ENCODE measurements at places on chromosomes 2 and 18. TPM values are rescaled to one million over a fixed set of nuclear protein-coding genes. Genes with fewer than 3 reads are reported as not detected.
A peak's percentile ranks its signal among the peaks of the same experiment; 100 is the strongest.

ERFE gene
- 1.2 TPM for total RNA-seq

NTSR2 gene
- not detected for total RNA-seq

ACMSD gene
- not detected for total RNA-seq

GPR75 gene
- total RNA-seq = 4.7 TPM

ZDBF2 gene
- total RNA-seq = 9.6 TPM

DNA sequence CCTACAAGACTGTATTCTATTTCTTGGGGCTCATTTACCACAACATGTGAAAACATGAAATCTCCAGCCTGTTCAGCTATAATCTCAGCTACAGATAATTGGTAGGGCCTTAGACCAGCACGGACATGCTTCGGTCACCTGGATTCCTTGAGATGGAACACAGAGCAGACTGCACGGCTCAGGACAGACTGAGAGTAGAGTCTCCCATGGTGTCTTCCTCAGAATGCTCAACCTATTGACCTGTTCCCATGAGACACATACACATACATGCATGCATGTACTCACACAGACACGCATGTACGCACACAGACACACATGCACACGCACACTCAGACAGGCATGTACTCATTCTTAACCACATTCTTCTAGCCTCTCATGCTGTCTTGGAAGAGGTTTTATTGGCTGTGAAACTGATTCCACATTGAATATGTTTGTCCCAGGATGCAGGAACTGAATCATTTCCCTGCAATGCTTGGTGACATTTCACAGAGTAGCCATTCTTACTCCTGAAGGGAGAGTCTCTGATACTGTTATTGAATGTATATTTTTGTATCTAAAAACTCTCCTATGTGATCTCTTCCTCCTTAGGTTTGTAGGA, 23.5 kb upstream of the BZW1 start:
- H3K27ac ChIP-seq = peak overlapping the region; percentile 99
- H3K4me3 ChIP-seq = no peak overlapping the region
- DNase-seq = peak; percentile 90
- no peaks in the 10 kb centered on the region for H3K27me3 ChIP-seq
- peaks cover 43% of the 10 kb centered on the region for H3K4me1 ChIP-seq

GRCh38 chr2:25251422-25252273, 83.3 kb upstream of the POMC start:
- H3K27ac ChIP-seq = peak overlapping the region; percentile 74
- peak; percentile 64 for DNase-seq
- H3K4me3 ChIP-seq = peak overlapping the region; percentile 34
- H3K36me3 ChIP-seq = peaks cover 2% of the 10 kb centered on the region

- H3K4me1 ChIP-seq = peaks cover 35% of the 10 kb centered on the region
- no peak overlapping the region for H3K4me3 ChIP-seq
- H3K36me3 ChIP-seq = no peaks in the 10 kb centered on the region
- H3K27me3 ChIP-seq = no peaks in the 10 kb centered on the region
- DNase-seq = peak; percentile 56
- no peak overlapping the region for H3K27ac ChIP-seq
These were observed 89.1 kb upstream of the KLF7 start for GRCh38 chr2:207254591-207255464.

DNA sequence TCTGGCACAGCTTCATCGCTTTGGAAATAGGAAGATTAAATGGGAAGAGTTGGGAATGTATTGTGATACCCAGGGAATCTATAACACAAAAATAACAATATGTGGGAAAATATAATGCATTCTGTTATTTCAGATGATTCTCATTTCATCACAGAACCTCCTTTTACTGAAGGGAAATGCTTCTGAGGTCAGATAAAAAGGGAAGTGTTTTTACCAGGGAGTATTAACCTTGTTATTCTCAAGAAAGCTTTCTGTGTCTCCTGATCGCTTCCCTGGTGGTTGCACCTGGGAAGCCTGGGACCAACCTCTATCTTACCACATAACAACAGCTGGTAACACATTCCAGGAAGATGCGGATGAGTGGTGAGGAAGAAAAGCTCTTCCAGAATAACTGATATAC, 47.2 kb downstream of the SCG2 start:
- H3K27me3 ChIP-seq = peaks cover 31% of the 10 kb centered on the region
- no peak overlapping the region for H3K4me3 ChIP-seq
- H3K4me1 ChIP-seq = no peaks in the 10 kb centered on the region
- no peak overlapping the region for H3K27ac ChIP-seq
- no peaks in the 10 kb centered on the region for H3K36me3 ChIP-seq

- H3K36me3 ChIP-seq = no peaks in the 10 kb centered on the region
- peaks cover 2% of the 10 kb centered on the region for H3K27me3 ChIP-seq
- H3K4me3 ChIP-seq = no peak overlapping the region
- H3K4me1 ChIP-seq = no peaks in the 10 kb centered on the region
These were observed 65.2 kb downstream of the KLHL14 start for GRCh38 chr18:32707586-32707985.

GRCh38 chr2:227153307-227153706, 10.7 kb downstream of the COL4A4 start:
- H3K36me3 ChIP-seq = no peaks in the 10 kb centered on the region
- no peaks in the 10 kb centered on the region for H3K27me3 ChIP-seq
- H3K4me1 ChIP-seq = no peaks in the 10 kb centered on the region
- DNase-seq = no peak

- peaks cover 26% of the 10 kb centered on the region for H3K4me1 ChIP-seq
- DNase-seq = peak; percentile 2
- H3K4me3 ChIP-seq = no peak overlapping the region
- H3K36me3 ChIP-seq = no peaks in the 10 kb centered on the region
- peaks cover 9% of the 10 kb centered on the region for H3K27me3 ChIP-seq
These were observed 35.9 kb upstream of the CCDC93 start for GRCh38 chr2:118049816-118050140.
